Suprapubic skin (tissue), 4 donors: ENCODE measurements at places on chromosomes 4 and X. TPM values are rescaled to one million over a fixed set of nuclear protein-coding genes. Genes with fewer than 3 reads are reported as not detected.

DNA sequence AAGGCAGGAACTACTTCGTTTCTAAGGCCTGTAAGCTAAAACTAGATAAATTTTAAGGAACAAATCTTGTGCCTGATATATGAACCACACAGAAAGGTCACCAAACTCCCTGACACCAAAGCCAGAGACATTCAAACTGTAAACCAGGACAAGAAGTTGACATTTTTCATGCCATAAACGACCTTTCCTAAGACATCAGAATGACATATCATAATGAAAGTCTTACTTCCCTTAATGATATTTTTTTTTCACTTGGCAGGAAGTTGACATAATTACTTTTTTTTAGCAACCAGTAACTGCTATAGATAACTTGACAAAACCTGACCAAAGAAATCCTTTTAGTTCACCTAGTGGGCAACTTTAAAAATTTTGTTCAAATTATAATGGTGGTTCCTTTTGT lies 231.5 kb upstream of the AGTR2 start:
- H3K27ac ChIP-seq, result no peak overlapping the region
- H3K4me1 ChIP-seq, result no peaks in the 10 kb centered on the region
- H3K36me3 ChIP-seq, result no peaks in the 10 kb centered on the region

- H3K27me3 ChIP-seq, result no peaks in the 10 kb centered on the region
- H3K36me3 ChIP-seq, result no peaks in the 10 kb centered on the region
- no peak overlapping the region for H3K27ac ChIP-seq
- H3K4me3 ChIP-seq, result no peak overlapping the region
Measured at GRCh38 chr4:39054497-39054896, 7.5 kb upstream of the KLHL5 start.

- H3K4me1 ChIP-seq, result peaks cover 52% of the 10 kb centered on the region
- peak overlapping the region; percentile 98 for H3K27ac ChIP-seq
- DNase-seq, result peak; percentile 83
- H3K27me3 ChIP-seq, result no peaks in the 10 kb centered on the region
- peak overlapping the region; percentile 91 for H3K4me3 ChIP-seq
Measured at GRCh38 chr4:101345596-101346350, 1.6 kb downstream of the PPP3CA start.

DNA sequence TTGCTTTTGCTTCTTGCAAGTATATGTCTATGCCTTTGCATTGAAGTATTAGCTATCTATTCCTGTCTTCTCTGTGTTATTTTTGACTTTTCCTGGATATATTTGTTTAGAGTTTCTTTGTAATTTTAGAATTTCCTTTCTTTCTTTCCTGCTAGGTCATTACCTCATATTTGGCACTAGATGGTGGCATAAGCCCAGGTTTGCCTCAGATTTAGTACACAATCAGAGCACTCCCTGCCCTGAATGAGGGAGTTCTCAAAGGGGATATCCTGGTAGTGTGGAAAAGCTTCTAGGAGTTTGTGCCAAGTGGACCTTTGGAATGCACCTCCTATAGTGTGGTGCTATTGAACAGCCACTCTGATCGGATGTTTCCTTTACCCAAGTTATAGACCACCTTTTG lies 181.6 kb downstream of the UGT8 start:
- H3K36me3 ChIP-seq, result no peaks in the 10 kb centered on the region
- H3K4me3 ChIP-seq, result no peak overlapping the region
- DNase-seq, result no peak
- H3K4me1 ChIP-seq, result no peaks in the 10 kb centered on the region

EVC gene
- total RNA-seq, result 54.1 TPM

DNA sequence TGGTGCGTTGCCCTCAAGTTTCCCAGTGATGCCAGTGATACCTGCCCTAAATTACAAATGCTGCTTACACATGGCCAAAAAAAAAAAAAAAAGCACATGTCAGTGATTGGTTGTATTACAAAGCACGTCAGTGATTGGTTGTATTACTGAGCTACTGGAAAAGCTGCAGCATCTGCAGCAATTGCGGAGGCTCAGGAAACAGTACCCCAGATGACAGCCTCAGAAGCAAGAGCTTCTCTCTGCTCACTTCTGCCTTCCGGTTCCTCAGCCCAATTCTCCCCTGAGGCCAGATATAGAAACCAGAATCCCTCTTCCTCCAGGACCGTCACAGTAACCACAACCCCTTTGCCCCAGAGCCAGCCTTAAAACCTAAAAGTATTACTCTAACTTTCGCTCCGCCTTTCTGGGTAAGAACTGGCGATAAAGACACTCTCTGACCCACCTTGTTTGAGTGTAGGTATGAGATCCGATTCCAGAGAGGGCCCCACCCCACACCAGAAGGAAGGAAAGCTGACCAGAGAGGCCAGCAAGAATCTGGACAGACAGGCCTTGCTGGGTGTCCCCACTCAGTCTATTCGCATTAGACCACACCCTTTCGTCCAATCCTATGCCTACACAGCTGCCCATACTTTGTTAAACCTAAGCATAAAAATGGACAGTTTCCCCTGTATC lies 85.0 kb upstream of the SORBS2 start:
- DNase-seq, result no peak
- H3K4me1 ChIP-seq, result no peaks in the 10 kb centered on the region
- no peak overlapping the region for H3K4me3 ChIP-seq
- H3K27me3 ChIP-seq, result no peaks in the 10 kb centered on the region

CTPS2 gene
- 13.4 TPM for total RNA-seq

DNA sequence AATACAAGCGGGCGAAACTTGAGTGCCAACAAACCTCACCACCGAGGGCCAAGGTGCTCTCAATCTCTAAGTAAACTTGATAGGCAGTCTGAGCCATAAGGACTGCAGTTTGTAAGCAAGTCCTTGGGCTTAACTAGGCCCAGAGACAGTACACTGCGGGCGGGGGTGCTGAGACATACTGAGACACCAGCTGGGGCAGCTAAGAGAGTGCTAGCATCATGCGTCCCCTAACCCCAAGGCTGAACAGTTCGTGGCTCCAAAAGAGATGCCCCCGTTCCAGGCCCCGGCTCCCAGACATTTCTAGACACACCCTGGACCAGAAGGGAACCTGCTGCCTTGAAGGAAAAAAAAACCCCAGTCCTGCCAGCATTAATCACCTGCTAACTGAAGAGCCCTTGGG lies 126.8 kb upstream of the PRDX4 start:
- H3K27ac ChIP-seq, result no peak overlapping the region
- no peaks in the 10 kb centered on the region for H3K36me3 ChIP-seq
- H3K4me3 ChIP-seq, result no peak overlapping the region
- no peak for DNase-seq
- H3K4me1 ChIP-seq, result no peaks in the 10 kb centered on the region
- no peaks in the 10 kb centered on the region for H3K27me3 ChIP-seq

TDO2 gene
- 2.3 TPM for total RNA-seq

DNA sequence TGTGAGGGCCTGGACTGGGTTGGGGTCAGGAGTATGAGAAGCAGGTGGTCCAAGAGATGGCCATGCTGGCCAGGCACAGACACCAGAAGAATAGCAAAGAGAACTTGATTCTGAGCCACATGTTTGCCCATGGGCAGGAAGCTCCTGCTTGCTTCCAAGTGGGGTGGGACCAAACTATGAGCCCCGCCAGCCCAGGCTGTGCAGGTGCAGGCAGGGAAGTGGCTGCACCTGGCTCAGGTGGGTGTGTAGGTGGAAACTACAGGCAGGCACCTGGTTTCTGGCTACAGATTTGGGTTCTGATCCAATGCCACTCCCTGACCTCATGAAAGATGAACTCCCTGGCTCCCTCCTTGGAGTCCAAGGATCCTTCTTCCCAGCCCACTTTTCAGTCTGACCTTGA lies 207.9 kb upstream of the KLF3 start:
- peaks cover 9% of the 10 kb centered on the region for H3K4me1 ChIP-seq
- no peak overlapping the region for H3K27ac ChIP-seq
- DNase-seq, result no peak
- H3K27me3 ChIP-seq, result no peaks in the 10 kb centered on the region
- no peak overlapping the region for H3K4me3 ChIP-seq
- no peaks in the 10 kb centered on the region for H3K36me3 ChIP-seq

DNA sequence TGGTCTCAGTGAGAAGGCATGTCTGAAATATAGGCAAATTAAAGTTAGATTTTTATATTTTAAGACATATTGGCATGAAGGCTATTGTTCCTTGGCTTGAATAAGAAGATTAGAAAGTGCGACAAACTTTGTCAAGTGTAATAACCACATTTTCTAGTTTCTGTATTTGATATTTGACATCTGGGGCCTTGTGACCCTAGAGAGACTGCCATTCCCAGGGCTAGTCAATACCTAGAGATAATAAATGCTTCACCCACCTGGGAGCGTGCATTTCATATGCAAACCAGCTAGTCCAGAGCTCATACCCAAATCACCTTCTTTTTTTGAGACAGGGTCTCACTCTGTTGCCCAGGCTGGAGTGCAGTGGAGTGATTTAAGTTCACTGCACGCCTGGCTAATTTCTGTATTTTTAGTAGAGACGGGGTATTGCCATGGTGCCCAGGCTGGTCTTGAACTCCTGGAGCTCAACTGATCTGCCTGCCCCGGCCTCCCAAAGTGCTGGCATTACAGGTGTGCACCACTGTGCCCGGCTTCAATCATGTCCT lies 62.6 kb downstream of the COQ2 start:
- H3K27me3 ChIP-seq, result no peaks in the 10 kb centered on the region
- H3K4me3 ChIP-seq, result no peak overlapping the region
- no peak for DNase-seq
- no peak overlapping the region for H3K27ac ChIP-seq

GRCh38 chr4:125184116-125184515 lies 130.6 kb upstream of the FAT4 start:
- H3K27ac ChIP-seq, result no peak overlapping the region
- H3K27me3 ChIP-seq, result no peaks in the 10 kb centered on the region
- no peaks in the 10 kb centered on the region for H3K36me3 ChIP-seq
- H3K4me3 ChIP-seq, result no peak overlapping the region
- H3K4me1 ChIP-seq, result peaks cover 4% of the 10 kb centered on the region
- no peak for DNase-seq

BTC gene
- total RNA-seq, result 6.5 TPM

GDPD2 gene
- 15.8 TPM for total RNA-seq

DNA sequence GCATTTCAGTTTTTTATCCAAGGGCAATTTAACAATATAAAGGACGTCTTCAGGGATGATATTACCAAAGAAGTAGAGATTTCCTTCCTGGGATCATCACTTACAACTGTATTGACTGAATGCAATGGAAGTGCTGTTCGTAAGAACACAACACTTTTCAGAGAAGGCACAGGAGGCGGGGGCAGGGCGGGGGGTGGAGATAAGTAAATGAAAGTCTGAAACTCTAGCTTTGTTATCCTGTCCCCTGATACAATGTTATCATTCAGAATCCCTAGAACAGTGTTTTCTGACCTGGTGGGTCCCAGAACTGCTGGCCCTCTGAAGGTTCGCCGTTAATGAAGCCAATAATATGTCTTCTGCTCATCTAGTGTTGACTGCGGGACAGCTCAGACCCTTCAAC lies 124.6 kb downstream of the NSUN7 start:
- DNase-seq, result no peak
- peaks cover 14% of the 10 kb centered on the region for H3K36me3 ChIP-seq
- no peak overlapping the region for H3K27ac ChIP-seq
- H3K4me1 ChIP-seq, result no peaks in the 10 kb centered on the region
- H3K4me3 ChIP-seq, result no peak overlapping the region

DNA sequence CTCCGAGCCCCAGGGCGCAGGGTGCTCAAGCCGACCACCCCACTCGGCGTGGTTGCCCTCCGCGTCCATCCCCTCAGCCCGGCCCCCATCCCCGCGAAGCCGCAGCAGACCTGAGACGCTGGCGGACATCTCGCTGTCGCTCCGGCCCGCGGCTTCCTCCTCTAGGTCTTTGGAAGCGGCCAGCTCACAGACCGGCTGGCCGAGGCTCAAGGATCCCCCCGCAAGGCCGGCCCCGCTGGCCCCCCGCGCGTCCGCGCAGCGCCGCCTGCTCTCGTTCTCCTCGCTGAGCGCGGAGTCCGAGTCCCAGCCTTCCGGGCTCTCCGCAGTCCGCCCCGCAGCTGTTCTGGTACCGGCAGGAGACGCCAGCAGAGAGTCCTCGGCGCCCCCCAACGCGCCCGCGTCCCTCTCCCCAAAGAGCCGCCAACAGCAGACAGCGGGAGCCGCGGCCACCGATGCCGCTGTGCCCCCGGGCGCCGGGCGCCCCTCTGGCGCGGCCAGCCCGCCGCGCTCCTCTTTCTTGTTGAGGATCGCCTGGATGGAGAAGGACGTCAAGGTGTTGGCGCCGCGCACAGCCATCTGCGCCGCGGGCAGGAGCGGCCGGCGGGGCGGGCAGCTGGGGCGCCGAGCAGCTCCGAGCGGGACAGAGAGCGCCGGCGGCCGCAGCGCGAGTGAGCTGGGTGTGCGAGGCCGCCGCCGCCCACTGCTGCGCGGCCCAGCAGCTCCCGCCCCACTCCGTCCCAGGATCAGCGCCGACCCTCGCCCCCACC lies at the start of gene NKX3-2:
Gene NKX3-2 (minus strand): TSS at position 670 of the 767 bp plus-strand sequence. CDS start 94 bp downstream, at position 576.
- H3K27me3 ChIP-seq, result peaks cover 100% of the 10 kb centered on the region
- H3K4me3 ChIP-seq, result peak within 1 kb of the TSS; percentile 72
- no peak within 1 kb of the TSS for H3K27ac ChIP-seq
- DNase-seq, result no peak
- no peaks in the 10 kb centered on the region for H3K36me3 ChIP-seq
- H3K4me1 ChIP-seq, result peaks cover 74% of the 10 kb centered on the region

SSX4B gene
- total RNA-seq, result not detected

GRCh38 chr4:114087596-114088230 lies 108.3 kb upstream of the ARSJ start:
- no peak for DNase-seq
- H3K27ac ChIP-seq, result no peak overlapping the region
- H3K4me3 ChIP-seq, result no peak overlapping the region
- H3K36me3 ChIP-seq, result no peaks in the 10 kb centered on the region
- no peaks in the 10 kb centered on the region for H3K4me1 ChIP-seq
